CD4-positive, alpha-beta T cell treated with Interleukin-4 for 1 hour (primary cell): ENCODE measurements at places on chromosomes 11 and 22.

DNA sequence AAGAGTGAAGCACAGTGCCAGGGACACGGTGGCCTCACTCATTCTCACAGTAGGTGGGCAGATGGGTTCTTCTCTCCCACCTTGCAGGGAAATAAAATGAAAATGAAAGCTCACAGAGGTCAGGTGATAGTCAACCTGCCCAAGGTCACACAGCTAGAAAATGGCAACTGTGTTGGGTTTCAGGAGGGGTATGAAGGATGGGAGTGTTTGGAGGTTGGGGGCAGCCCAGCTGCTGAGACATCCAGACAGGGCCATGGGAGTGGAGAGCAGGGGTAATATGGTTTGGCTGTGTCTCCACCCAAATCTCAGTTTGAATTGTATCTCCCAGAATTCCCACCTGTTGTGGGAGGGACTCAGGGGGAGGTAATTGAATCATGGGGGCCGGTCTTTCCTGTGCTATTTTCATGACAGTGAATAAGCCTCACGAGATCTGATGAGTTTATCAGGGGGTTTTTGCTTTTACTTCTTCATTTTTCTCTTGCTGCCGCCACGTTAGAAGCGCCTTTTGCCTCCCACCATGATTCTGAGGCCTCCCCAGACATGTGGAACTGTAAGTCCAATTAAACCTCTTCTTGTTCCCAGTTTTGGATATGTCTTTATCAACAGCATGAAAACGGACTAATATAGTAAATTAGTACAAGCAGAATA, 247.0 kb downstream of the TENM4 start:
- no peak for DNase-seq

- DNase-seq = no peak
Observed at GRCh38 chr11:115644856-115645255, 140.6 kb upstream of the CADM1 start.

- DNase-seq = no peak
Observed at GRCh38 chr22:19943082-19944026, 1.7 kb upstream of the TXNRD2 start.

GRCh38 chr11:28472904-28473303, 364.7 kb downstream of the METTL15 start:
- DNase-seq = no peak

DNA sequence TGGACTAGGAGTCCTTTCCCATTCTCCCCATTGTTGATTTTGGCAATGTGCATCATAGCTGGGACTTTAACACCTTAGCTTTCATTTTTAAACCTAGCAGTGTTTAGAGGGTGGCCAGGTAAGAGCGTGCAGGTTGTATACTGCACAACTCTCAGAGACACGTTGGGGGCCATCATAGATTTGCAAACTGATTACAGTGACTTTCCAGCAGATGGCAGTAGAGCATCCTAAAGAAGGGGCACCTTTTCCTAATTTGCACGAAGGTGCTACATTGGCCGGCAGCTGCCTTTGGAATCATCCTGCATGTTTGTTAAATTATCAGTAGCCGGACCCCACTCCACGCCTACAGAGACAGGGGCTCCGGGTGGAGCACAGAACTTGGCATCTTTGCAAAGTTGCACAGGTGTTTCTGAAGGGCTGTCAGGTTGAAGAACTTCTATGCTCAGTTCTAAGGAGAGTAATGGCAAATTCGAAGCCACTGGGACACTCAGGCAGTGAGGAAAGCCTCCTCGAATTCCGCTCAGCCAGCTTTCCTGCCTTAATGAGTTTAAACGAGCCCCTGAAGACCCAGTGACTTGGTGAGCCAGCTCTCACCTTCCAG, 7.7 kb downstream of the LHFPL7 start:
- DNase-seq = peak; percentile 55

DNA sequence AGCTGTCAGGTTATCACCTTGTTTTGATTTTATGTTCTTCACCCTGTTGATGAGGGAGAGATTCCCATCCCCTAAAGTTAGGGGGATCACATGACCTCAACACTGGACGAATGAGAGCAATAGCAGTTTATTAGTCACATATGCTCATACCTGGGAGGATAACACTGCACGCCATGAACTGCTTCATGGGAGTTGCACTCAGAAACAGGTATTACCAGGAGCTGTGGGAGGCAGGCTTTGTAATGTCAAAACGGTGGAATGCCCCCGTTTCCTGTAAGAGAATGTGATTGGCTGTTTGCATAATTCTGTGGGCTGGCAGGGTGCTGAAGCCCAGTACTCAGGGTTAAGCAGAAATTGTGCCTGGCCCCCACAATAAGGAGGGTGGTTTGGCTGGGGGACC, 3.2 kb upstream of the THY1 start:
- DNase-seq = no peak

DNA sequence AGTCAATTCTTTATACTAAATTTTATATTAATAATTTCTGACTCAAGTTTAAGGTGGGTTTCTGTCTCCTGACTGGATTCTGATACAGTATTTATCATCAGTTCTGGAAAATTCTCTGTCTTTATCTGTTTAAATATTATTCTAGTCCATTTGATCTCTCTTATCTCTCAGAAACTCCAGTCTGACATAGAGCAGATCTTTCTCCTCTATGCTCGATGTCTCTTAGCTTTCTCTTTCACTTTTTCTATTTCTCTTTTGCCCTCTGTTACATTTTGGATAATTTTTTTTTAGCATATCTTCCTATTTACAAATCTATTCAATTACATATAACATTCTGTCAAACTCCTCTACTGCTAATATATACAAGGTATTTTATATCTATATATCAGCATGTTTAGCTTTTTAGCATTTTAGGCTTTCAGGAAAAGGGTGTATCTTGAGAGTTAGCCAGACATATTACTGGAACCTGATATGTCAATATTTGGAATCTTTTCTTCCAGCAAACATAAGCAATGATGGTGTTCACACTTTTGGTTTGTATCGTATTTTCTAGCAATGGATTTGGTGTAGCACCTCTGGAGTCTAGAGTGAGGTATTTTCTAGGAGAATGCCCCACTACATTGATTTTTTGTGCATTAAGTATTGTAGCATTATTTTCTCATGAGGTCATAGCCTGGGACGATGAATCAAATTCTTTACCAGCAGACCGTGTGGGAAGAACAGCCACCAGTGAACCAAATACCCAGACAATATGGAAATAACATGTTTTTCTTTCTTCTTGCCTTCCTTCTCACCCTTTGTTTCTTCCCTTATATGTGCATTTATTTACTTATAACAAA, 4.1 kb upstream of the NNMT start:
- DNase-seq = no peak

GRCh38 chr11:45092901-45093760, 53.3 kb upstream of the PRDM11 start:
- DNase-seq = peak; percentile 54

DNA sequence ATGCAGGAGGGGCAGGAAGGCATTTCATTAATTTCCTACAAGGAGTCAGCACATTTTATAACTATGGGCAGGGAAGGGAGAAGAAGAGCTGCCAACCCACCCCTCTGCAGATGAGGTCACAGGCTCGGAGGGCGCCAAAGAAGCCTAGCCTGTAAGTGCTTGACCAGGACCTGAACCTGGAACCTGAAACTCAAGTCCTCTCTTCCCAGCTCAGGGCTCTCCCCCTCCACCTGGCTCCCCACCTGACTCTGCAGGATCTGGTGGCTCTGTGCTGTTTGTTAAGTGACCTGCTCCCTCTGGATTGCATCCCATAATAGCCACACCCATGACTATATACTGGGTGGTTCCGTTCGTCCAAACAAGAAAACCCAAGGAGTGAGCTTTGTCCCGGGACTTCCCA, 27.3 kb downstream of the SCGB1A1 start:
- DNase-seq = no peak

DNA sequence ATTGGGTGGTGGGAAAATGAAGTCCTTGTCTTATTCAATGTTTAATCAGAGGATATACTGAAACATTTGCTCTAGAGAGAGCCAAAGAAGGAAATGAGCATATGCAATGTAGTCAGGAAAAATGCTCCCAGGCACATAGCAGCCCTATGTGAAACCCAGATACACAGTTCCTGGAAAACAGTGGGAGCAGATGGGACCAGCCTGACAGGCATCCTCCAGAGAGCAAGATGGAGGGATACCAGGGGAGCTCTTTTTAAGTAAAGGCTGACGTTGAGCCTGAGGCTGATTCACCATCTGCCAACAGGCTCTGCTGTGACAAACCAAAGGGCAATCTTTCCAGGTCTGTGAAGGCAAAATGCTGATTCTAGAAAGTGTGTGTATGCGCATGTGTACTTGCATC, 559.4 kb upstream of the KIRREL3 start:
- DNase-seq = no peak

- peak; percentile 80 for DNase-seq
Observed at GRCh38 chr11:35030716-35031213, 108.2 kb upstream of the CD44 start.

- DNase-seq = no peak
Observed at GRCh38 chr11:128509621-128510389, 77.6 kb downstream of the ETS1 start.

GRCh38 chr11:109998921-109999320, 94.3 kb upstream of the ZC3H12C start:
- no peak for DNase-seq

DNA sequence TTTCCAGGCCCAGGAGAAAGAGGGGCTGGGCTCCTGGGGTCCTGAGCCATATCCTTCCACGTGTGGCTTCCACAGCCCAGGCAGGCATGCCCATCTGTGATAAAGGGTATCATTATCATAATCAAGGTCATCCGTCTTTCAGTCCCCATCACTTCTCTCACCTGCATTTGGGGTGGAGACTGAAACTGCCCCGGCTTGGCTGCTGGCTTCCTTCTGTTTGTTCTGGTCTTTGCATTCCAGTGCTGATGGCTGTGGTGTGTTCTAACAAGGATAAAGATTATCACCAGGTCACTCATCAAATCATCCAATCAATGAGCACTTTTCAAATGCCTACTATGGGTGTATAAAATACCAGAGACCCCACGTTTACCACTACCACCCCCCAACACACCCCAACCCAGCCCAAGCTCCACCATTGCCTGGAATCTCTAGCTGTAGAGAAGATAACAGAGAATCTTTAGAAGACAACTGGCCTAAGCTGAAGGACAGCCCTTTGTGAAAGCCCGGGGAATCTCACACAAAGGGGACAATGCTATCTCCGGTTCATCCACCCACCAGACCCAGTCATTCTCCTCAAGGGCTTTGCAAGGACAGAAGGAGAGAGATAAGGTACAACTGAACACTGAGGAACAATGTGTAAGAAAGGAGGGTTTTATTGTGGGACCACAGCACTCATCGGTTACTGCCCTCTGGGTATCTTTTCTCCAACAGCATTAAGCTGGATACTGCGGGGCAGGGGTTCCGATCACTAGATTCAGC, 54.9 kb downstream of the AHNAK start:
- DNase-seq = no peak

DNA sequence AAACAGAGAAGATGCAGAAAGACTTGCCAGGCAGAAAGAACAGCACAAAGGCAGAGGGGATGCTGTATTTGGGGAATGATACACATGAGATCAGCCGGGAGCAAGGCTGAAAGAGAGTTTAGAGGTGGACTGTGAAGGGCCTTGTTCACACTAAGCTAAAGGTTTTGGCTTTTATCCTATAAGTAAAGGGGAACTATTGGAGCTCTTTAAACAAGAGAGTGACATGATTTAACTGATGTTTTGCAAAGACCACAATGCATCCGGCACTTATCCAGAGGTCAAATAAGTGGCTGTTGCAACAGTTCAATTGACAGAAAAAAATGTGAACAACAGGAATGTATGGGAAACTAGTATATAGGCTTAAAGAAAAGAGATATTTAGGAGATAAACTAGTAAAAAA, 64.7 kb upstream of the RRAS2 start:
- no peak for DNase-seq
